ENCODE measurements at places on chromosomes 1 and 21.

DNA sequence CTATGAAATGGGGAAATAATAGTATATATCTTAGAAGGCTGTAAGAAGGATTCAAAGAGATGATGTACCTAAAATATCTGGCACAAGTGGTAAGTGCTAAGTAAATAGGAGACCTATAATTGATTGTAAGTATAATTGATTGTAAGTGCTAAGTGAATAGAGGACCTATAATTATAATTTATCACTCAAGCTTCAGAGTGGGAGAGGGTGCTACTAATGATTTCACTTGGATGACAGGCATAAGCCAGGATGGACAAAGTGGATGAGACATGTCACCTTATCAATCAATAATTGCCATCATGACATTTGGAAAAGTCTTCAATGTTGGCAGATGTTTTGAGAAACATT lies 11.2 kb downstream of the RCAN1 start:
- no peak overlapping the region for H3K27ac ChIP-seq
- no peaks in the 10 kb centered on the region for H3K36me3 ChIP-seq
- no peaks in the 10 kb centered on the region for H3K4me1 ChIP-seq
- H3K27me3 ChIP-seq = no peaks in the 10 kb centered on the region
- no peak for DNase-seq

- H3K36me3 ChIP-seq = no peaks in the 10 kb centered on the region
- peak overlapping the region; percentile 80 for H3K4me3 ChIP-seq
- H3K4me1 ChIP-seq = peaks cover 3% of the 10 kb centered on the region
- no peaks in the 10 kb centered on the region for H3K27me3 ChIP-seq
- DNase-seq = peak; percentile 31
These were observed 618 bp downstream of the HNRNPR start for GRCh38 chr1:23343221-23344110.

- H3K27ac ChIP-seq = no peak overlapping the region
- no peak for DNase-seq
- no peaks in the 10 kb centered on the region for H3K36me3 ChIP-seq
- no peak overlapping the region for H3K4me3 ChIP-seq
- no peaks in the 10 kb centered on the region for H3K27me3 ChIP-seq
- H3K4me1 ChIP-seq = peaks cover 17% of the 10 kb centered on the region
These were observed 41.3 kb downstream of the DYRK1A start for GRCh38 chr21:37407719-37408420.

GRCh38 chr1:109186733-109187086 lies 27.0 kb upstream of the SARS1 start:
- no peaks in the 10 kb centered on the region for H3K27me3 ChIP-seq
- H3K4me3 ChIP-seq = no peak overlapping the region
- peaks cover 4% of the 10 kb centered on the region for H3K4me1 ChIP-seq

DNA sequence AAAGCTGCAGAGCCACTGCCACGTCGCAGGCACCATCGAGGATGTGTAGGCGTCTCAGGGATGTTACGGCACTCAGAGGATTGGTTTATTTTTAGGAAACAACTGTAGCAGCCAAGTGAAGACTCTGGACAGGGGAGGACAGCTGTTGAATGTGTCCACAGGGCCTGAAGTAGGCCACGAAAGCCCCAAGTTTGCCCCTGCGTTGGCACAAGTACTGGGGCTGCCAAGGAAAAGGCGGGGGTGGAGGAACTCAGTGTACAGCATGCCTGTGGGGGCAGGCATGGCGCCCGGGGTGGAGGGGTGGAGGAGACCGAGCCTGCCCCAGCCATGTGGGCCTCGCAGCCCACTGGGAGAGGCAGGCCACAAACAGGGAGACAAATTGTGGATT lies 89.7 kb downstream of the ADARB1 start:
- no peak for DNase-seq
- peak overlapping the region; percentile 56 for H3K27ac ChIP-seq
- no peaks in the 10 kb centered on the region for H3K36me3 ChIP-seq
- H3K27me3 ChIP-seq = no peaks in the 10 kb centered on the region
- H3K4me1 ChIP-seq = peaks cover 10% of the 10 kb centered on the region
- no peak overlapping the region for H3K4me3 ChIP-seq

- H3K27me3 ChIP-seq = no peaks in the 10 kb centered on the region
- H3K4me1 ChIP-seq = no peaks in the 10 kb centered on the region
- H3K36me3 ChIP-seq = no peaks in the 10 kb centered on the region
- H3K4me3 ChIP-seq = no peak overlapping the region
These were observed 22.7 kb downstream of the SPOCD1 start for GRCh38 chr1:31793086-31793485.

- H3K4me3 ChIP-seq = no peak overlapping the region
- H3K27ac ChIP-seq = no peak overlapping the region
- H3K36me3 ChIP-seq = no peaks in the 10 kb centered on the region
These were observed 193.2 kb upstream of the PLXNA2 start for GRCh38 chr1:208437401-208437800.

GRCh38 chr1:110636149-110636935 lies 30.2 kb upstream of the KCNA2 start:
- no peak overlapping the region for H3K27ac ChIP-seq
- H3K27me3 ChIP-seq = no peaks in the 10 kb centered on the region
- H3K36me3 ChIP-seq = no peaks in the 10 kb centered on the region
- no peak overlapping the region for H3K4me3 ChIP-seq
- no peaks in the 10 kb centered on the region for H3K4me1 ChIP-seq
- DNase-seq = no peak

DNA sequence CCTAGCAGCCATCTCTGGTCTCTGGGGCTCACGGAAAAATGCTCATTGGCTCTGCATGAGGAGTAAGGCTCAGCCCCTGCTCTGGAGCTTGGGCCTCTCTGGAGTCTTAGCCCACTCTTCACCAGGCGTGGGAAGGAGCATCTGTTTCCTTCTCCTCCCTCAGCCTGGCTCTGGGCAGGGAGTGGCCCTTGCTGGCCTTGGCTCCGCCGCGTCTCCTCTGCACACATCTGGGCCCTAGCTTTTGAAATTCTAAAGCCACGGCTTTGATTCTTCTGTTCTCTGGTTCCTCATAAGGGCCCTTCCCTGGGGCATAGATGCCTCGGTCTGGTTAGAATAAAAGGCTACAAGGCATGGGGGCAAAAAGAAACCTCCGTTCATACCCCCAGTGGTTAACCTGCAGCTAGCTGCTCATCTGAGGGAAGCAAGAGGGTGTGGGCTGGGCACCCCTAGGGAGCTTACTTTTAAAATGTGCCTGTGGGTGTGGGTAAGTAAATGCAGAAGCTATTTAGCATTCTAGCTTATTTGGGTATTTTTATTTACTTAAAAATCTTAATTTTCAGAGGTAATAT lies 145.6 kb downstream of the CAMTA1 start:
- H3K27ac ChIP-seq = no peak overlapping the region
- no peak for DNase-seq
- H3K4me1 ChIP-seq = peaks cover 3% of the 10 kb centered on the region
- H3K4me3 ChIP-seq = no peak overlapping the region

DNA sequence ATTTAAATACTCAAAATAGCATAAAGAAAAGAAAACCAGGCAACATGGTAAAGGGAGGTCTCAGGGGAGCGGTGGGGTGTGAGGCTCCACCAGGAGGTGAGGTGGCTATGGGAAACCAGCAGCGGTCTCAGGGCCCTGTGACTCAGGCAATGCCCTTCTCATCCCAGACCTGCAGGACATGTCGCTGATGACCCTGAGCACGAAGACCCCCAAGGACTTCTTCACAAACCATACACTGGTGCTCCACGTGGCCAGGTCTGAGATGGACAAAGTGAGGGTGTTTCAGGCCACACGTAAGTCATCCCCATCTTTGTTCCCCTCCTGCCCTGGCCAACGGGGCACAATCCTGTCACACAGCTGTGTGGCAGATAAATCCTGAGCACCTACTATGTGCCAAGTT lies 31.5 kb downstream of the PADI4 start:
- H3K4me1 ChIP-seq = no peaks in the 10 kb centered on the region
- no peak overlapping the region for H3K27ac ChIP-seq
- H3K4me3 ChIP-seq = no peak overlapping the region

DNA sequence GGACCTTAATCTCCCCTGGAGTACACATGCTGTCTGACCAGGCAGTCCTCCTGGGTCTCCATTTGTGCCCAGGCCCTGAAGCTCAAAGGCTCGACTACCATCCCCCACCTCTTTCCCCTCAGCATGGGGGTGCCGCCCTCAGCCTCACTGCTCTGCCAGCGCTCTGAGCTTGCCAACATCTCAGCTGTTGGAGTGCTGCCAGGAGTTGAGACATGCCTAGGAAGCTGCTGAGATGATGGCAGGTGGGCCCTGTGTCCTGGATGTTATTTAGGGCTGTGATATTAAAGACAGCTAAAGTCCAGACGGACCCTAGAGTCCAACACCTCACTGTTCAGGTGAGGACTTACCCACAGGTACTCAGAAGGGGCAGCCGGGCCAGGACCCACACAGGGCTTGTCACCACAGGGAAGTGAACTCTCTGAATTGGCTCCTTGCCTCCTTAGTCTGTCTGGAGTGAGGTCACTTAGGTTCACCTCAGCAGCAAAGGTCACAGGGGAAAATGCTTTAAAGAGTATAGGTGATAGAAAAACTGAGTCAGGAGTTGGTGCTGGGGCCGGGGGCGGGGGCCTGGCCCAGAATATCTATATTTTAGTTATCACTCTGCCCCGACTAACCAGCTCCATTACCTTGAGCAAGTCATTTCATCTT lies 19.7 kb upstream of the KCNC4 start:
- no peaks in the 10 kb centered on the region for H3K4me1 ChIP-seq
- H3K4me3 ChIP-seq = no peak overlapping the region
- H3K27ac ChIP-seq = no peak overlapping the region
- DNase-seq = no peak
- no peaks in the 10 kb centered on the region for H3K27me3 ChIP-seq

GRCh38 chr21:16421007-16421406 lies 691.2 kb downstream of the USP25 start:
- H3K36me3 ChIP-seq = no peaks in the 10 kb centered on the region
- DNase-seq = no peak
- peak overlapping the region; percentile 81 for H3K27ac ChIP-seq
- H3K4me3 ChIP-seq = peak overlapping the region; percentile 39
- H3K27me3 ChIP-seq = no peaks in the 10 kb centered on the region
- H3K4me1 ChIP-seq = peaks cover 6% of the 10 kb centered on the region

DNA sequence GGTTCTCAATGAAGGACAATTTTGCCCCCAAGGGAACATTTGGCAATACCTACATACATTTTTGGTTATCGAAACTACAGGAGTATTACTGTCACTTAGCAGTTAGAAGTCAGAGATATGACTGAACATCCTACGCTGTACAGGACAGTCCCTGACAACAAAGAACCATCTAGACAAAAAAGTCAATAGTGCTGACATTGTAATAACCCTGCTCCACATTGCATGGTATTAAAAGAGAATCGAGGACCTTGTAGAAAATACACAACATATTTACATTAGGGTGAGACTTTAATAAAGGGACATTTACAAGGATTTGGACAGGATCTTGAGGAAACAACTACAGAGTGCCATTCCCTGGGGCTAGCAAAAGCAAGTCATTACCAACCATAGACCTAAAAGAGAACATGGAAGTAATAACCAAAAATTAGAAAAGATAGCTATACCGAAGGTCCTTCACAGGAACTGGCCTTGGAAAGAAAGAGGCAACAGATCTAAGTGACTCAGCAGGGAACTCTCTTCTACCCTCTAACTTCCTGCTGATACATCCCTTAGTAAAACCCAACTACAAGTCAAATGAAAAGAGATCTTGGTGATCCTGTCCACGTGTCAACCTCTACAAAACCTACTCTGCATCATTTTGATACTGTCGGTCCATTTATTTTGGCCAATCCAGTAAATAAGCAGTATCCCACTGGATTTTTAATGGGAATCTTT lies 40.2 kb downstream of the ANGPTL3 start:
- no peaks in the 10 kb centered on the region for H3K36me3 ChIP-seq
- H3K27me3 ChIP-seq = no peaks in the 10 kb centered on the region
- no peak overlapping the region for H3K27ac ChIP-seq
- H3K4me1 ChIP-seq = no peaks in the 10 kb centered on the region
- H3K4me3 ChIP-seq = no peak overlapping the region
- no peak for DNase-seq

GRCh38 chr1:155254714-155255242 lies 505 bp downstream of the ENTREP3 start:
- H3K4me1 ChIP-seq = peaks cover 18% of the 10 kb centered on the region
- H3K36me3 ChIP-seq = no peaks in the 10 kb centered on the region
- peak overlapping the region; percentile 92 for H3K4me3 ChIP-seq
- H3K27ac ChIP-seq = peak overlapping the region; percentile 98
- no peaks in the 10 kb centered on the region for H3K27me3 ChIP-seq

DNA sequence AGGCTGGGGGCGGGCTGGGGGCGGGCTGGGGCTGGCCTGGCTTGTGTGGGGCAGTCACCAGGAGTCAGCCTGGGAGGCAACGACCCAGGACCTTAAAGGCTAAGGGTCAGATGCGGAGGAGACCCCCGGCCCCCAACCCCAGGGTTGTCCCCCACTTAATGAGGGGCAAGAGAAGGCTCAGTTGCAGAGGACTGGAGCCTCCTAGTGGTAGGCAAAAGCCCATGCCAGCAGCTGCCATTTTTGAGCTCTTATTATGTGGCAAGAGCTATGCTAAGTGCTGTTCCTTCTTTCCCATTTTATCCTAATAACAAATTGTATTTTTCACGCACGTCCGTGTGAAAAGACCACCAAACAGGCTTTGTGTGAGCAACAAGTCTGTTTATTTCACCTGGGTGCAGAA lies 8.0 kb downstream of the KIAA1614 start:
- H3K4me3 ChIP-seq = no peak overlapping the region
- no peak for DNase-seq

GRCh38 chr1:111629190-111629954 lies 9.8 kb downstream of the RAP1A start:
- no peaks in the 10 kb centered on the region for H3K36me3 ChIP-seq
- no peak for DNase-seq
- no peaks in the 10 kb centered on the region for H3K27me3 ChIP-seq
- no peak overlapping the region for H3K27ac ChIP-seq

- no peak overlapping the region for H3K27ac ChIP-seq
- H3K27me3 ChIP-seq = no peaks in the 10 kb centered on the region
- no peak overlapping the region for H3K4me3 ChIP-seq
- no peaks in the 10 kb centered on the region for H3K36me3 ChIP-seq
- H3K4me1 ChIP-seq = no peaks in the 10 kb centered on the region
These were observed 26.9 kb downstream of the EDARADD start for GRCh38 chr1:236421022-236421421.

GRCh38 chr1:183273300-183273699 lies 87.2 kb downstream of the LAMC2 start:
- no peak for DNase-seq
- no peak overlapping the region for H3K27ac ChIP-seq
- no peaks in the 10 kb centered on the region for H3K36me3 ChIP-seq
- H3K27me3 ChIP-seq = no peaks in the 10 kb centered on the region
- no peak overlapping the region for H3K4me3 ChIP-seq

DNA sequence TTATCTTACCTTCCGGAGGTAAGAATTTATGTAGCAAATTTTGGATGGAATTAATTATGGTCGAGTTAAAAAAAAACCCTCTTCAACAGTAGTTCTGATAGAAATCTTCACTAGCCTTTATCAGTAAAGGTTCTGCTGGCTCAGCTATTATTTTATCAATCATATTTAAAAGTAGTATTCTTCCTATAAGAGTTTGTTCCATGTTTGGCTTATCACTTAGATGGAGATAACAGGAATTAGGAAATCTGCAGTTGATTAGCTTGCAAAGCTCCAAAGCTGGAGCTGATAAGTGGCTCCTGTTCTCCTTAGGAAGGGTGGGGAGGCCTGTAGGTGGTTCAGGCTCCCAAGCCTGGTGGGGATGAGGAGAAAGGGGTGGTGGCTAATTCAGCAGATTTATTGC lies 31.5 kb upstream of the DUSP10 start:
- no peaks in the 10 kb centered on the region for H3K36me3 ChIP-seq
- no peaks in the 10 kb centered on the region for H3K27me3 ChIP-seq
- H3K4me3 ChIP-seq = no peak overlapping the region
- no peaks in the 10 kb centered on the region for H3K4me1 ChIP-seq
- DNase-seq = no peak
- H3K27ac ChIP-seq = no peak overlapping the region

GRCh38 chr1:239997515-239998311 lies 94.0 kb upstream of the FMN2 start:
- no peak overlapping the region for H3K27ac ChIP-seq
- H3K36me3 ChIP-seq = no peaks in the 10 kb centered on the region
- no peak overlapping the region for H3K4me3 ChIP-seq
- H3K4me1 ChIP-seq = no peaks in the 10 kb centered on the region
- no peak for DNase-seq

All from uterus (tissue), 4 donors.